ENCODE measurements at places on chromosomes 5 and 9.

DNA sequence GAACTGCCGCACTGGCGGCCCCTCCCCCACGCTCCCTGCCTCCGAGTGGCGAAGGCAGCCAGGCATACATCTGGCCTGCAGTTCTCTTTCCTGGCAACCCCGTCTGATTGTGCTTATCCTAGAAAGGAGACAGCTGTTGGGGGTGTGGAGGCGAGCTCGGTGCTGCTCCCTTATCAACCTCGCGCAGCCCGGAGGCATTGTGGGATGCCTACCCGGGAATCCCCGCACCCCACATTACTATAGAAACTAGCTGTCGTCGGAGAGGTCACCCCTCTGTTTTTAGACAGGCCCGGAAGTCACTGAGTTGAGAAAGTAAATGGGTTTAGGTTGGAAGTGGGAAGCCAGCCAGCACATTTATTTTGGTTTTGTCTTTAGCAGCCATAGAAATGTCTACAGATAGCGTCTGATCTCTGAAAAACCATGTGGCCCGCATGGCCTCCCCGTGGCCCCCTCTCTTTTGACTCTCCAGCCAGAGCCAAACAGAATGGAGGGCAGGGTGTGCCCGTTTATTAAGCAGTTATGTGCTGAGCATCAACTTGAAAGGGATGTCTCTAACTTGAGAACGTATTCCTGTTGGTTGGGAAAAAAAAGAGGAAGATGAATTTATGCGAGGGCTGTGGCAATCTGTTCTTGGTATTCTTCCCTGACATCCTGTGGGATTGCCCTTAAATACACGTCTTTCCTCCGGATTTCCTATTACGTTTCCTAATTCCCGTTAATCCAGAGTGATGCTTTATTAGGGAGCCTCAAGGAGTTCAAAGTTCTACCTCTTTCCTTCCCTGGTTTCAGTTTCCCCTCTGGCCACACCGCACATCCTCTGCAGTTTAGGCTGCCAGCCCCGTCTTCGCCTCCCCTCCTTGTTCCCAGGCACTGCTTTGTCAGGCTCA is 3.9 kb downstream of the STC2 start:
- peak; percentile 63 for DNase-seq

GRCh38 chr9:89038382-89039103 is 47.3 kb downstream of the S1PR3 start:
- peak; percentile 87 for DNase-seq

DNA sequence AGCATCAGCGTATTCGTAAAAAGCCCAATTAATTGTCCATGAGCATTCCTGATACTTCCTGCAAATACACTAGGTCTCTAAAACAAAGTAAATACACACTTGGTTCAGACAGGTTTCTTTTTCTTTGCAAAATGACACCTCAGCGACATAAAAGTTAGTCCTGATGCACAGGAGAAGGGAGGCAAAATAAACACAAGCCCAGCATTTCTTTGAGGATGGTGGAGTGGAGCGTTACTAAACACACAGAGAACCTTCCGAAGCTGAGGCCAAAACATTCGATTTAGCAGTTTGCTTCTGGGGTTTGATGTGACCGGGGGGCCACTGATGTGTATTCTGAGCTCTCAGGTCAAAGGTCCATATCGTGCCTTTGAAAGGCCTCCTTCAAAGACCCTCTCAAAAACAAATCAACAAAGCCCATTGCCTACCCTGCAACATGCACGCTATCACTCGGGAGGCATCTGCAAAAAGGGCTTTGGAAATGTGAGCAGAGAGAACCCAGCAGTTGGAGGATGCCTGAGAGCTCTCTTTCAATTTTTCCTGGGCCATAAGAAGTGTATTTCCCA is 268.4 kb upstream of the PANK3 start:
- no peak for DNase-seq

DNA sequence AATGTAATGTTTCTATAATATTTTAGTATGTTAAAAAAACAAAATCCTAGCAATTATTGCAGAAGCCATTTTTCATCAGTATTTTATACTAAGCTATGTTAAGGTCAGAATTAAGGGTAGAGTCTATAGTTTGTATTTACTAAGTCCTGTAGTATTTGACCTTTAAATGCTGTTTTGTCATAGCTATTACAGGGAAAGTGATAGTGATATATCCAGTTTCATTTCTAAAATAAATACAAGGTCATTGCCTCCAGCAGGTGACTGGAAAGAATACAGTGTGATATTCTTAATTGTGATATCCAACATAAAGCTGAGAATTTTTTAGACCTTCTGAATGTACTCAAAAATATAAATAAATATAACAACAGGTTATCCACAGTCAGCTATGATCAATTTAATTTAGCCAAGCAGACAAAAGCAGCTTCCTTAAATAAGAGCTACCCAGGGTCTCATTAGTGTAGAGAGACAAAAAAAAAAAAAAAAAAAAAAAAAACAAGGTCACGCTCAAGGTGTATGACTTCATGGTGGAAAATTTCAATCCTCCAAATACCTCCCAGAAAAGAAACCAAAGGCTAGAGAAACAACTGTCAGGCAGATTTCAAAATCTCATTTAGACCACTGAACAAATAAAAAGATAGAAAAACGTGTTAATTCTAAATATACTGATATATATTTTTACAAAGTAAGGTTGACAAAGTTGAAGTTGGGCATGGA is 278.7 kb downstream of the HCN1 start:
- DNase-seq = no peak

DNA sequence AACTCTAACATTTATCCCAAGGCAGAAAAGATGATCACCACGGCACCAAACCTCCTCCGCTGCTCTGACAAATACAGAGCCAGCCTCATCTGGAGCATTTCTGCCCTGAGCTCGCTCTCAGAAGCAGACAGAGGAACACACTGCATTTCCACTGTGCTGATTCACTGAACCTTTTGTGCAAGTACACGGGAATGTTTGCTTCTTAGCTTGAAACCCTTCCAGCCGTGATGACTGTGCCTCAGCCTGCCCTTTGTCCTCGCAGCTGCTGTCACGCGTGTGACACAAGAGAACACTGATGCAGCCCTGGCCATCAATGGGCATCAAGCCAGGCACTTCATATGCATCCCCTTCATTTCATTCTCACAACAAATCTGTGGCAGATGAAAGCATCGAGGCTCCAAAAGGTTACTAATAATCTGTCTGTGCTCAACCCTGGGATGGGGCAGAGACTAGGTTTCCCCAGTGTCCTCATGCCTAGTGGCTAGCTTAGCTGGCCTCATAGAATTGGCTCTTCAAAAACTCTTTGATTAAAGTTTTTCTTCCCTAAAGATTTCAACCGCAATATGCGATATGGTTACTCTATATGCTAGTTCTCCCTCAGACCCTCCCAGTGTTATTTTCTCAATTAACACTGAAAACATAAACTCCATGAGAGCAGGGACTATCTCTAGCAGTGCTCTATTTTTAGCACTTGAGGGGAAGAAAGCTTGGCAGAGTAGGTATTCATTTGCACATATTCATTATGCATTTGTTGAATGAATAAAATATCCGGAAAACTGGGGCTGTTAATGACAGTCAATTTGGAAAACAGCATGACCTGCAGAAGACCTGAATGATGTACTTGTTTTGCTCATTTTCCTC is 7.3 kb downstream of the CDC14B start:
- DNase-seq = peak; percentile 95

GRCh38 chr9:83005361-83005760 is 57.6 kb downstream of the RASEF start:
- no peak for DNase-seq

DNA sequence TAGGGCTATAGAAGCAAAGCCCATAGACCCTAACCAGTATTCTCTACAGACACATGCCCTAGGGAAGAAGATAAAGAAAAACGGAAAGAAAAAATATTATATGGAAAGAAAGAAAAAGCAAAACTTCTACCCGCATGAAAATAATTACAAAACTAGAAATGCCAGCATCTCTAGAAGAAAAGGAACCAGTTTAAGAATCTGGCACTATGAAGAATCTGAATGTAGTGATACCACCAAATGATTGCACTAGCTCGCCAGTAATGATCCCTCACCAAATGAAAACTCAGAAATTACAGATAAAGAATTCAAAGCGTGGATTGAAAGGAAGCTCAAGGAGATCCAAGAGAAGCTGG is 341.9 kb upstream of the GRIA1 start:
- no peak for DNase-seq

DNA sequence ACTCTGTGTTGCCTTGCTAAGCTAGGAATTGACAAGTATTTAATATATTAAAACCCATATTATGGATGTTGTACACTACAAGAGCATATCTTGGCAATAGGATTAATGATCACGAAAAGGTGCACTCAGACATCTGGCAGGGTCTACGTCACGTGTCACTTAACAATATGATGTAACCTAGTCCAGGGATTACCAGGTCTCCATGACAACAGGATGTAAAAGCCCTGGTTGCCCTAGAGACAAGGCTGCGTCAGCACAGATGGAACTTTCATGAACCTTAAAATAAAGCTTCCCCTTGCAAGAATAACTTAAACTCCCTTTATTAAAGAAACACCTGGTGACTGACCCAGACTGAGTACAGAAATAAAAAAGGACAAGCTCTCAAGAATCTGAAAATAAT is 717.8 kb downstream of the CDH18 start:
- peak; percentile 8 for DNase-seq

- DNase-seq = no peak
Measured at GRCh38 chr5:73686912-73687311, 60.9 kb downstream of the ARHGEF28 start.

GRCh38 chr5:132344775-132345514 is 24.6 kb upstream of the SLC22A5 start:
- no peak for DNase-seq

GRCh38 chr5:34042321-34042720 is 692 bp downstream of the C1QTNF3 start:
- peak; percentile 39 for DNase-seq

GRCh38 chr9:131587906-131588305 is 42.6 kb downstream of the PRRT1B start:
- no peak for DNase-seq

GRCh38 chr9:136728548-136729123 is 14.1 kb downstream of the LCN10 start:
- DNase-seq = no peak

- no peak for DNase-seq
Measured at GRCh38 chr9:108056084-108056804, 566.7 kb upstream of the KLF4 start.

DNA sequence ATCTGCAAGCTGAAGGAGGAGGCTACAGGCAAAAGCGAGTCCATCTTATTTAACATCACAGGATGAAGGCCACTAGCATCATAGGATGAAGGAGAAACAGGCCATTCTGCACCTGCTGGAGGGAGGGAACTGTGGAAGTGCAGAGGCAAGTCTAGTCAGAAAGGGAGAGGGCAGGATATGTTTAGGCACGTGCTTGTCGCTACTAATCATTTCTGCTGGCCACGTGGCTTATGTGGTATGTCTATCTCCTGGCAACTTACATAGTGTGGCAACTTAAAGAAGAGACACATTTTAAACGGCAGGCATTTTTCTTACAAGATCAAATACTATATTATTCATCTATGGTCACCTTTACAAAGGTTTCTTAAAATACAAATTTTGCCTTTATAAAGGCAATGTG is 74.0 kb downstream of the GNAQ start:
- no peak for DNase-seq

DNA sequence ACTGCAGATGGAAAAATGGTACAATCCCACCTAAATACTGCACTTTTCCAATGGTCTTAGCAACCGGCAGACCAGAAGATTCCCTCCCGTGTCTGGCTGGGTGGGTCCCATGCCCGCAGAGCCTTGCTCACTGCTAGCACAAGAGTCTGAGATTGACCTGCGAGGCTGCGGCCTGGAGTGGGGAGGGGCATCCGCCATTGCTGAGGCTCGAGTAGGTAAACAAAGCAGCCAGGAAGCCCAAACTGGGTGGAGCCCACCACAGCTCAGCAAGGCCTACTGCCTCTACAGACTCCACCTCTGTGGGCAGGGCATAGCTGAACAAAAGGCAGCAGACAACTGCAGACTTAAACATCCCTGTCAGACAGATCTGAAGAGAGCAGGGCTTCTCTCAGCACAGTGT is 221.6 kb upstream of the CTNND2 start:
- DNase-seq = no peak

DNA sequence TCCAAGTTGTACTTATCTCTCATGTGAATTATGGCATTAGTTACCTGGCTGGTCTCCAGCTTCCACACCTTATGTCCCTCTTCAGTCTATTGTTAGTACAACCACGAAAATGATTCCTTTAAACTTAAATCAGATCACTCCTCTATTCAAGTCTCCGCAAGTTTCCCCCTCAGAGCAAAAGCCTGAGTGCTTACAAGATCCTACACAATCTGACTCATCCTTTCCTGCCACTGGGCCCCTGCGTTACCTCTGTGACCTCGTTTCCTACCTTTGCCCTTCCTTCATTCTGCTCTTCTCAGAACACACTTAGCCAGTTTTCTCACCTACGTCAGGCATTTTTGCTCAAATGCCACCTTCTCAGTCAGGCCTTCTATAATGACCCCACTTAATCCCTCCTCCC is 45.1 kb upstream of the GLIS3 start:
- no peak for DNase-seq

DNA sequence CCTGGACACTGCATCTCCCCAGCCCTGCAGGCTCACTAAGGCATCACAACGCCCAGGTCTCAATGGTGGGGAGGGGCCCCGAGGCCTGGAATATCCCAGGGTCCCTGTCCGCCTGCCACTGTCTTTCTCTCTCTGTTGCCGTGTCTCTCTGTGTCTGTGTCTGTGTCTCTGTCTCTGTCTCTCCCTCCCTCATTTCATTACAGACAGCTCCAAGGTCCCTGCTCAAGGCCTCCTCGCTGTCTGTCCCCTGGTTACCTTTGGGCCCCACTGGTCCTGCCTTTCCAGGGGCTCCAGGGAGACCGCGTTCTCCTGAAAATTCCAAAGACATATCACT is 3.2 kb downstream of the FCN1 start:
- DNase-seq = no peak

DNA sequence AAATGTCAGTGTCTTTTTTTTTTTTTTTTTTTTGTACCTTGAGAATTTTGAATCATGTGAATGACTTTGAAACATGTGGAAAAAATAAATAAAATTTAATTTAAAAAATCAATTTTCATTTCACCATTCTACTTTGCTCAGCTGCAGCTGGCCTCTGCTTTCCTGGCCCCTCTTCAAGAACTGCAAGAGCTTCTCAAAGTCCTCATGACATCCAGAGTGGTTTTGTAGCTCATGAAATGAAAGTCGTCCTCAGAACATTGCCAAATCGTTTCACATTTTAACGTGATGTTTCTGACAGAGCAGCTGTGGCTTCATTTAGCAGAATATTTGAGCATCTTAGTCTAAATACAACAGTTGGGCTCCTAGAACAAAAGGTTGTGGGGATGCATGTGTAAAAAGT is 47.9 kb upstream of the TMEM215 start:
- DNase-seq = no peak

- DNase-seq = no peak
Measured at GRCh38 chr9:752201-752600, 89.3 kb upstream of the DMRT1 start.

DNA sequence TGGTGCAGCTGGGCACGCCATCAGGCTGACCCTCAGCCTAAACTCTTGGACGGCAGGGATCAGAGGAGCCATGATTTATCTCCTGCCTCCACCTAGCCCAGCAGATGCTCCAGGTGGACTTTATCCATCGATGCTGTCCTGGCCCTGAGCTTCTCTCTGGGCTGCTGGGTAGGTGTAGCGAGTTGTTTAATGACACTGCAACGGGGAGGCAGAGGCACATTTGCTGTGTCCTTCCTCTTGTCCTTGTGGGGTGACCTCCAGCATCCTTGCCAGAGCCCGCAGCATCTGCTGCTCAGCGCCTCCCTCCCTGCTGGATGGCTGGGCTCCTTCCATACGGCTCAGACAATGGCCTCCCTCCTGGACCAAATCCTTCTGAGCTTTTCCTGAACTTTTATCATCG is 103.1 kb upstream of the IRX4 start:
- no peak for DNase-seq

All from putamen (tissue), 1 donor.